ENCODE measurements at places on chromosomes 4 and X.

DNA sequence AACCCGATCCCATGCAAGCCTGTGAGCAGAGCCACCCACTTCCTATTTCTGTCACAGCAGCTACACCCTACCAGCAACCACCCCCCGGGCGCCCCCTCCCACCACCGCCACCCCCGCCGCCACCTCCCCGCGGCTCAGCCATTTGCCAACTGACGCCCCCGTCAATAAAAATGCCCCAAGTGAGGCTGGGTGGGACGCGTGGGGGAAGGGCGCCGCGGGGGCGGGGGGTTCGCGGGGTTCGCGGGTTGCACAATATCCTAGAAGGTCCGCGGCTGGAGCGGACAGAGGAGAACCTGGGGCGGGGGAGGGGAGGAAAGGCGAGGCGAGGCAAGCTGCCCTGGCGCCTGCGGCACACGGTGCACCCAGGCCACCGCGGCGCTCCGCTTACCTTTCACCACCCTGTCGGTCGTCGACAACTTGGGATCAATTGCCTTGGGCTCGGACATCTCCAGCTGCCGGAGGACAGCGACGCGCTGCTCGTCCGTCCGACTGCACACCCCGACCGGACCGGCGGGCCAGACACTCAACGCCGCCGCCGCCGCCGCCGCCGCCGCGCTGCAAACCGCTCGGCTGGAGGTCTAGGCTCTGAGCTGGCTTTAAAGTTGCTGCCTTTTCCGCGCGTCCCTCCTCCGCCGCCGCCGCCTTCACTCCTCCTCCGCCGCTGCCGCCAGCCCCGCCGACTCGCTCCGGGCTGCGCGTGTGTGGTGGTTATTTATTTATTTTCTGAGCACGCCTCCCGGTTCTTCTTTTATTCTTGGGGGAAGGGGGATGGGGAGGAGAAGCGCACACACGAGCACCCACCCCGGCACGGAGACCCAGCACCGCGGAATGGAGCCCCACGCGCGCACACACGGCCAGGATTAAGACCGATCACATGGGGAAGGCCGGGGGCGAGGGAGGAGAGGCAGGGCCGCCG is 717 bp downstream of the PPP3CA start:
- peak; percentile 63 for DNase-seq

DNA sequence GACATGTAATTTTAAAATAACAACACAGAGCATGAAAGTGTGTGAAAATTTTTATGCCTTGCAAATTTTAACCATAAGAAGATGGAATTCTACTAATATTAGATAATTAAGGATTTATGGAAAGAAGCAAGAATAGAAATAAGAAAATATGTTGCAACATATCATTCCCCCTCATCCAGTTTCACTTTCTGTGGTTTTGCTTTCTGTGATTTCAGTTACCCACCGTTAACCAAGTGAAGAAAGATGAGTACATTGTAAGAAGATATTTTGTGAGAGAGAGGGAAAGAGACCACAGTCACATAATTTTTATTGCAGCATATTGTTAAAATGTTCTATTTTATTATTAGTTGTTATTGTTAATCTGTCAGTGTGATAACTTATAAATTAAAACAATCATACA is 77.9 kb downstream of the ADAM29 start:
- no peak for DNase-seq

DNA sequence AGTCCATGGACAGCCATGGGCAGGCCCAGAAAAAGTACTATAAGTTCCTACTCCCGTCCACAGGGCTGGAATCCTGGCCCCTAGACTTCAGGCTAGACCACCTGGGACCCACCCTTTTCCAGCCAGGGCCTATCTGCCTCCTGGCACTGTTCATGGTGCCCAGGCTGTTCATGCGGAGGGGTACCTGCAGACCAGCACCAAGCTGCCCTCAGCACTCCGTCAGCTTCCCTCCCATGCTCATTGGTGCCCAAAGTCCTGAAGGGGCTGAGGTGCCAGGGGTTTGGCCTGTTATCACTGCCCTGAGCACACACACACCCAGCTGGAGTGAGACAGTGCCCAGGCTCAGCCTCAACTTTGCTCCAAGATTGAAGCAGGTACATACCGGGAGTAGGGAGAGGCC is 477.7 kb downstream of the STPG2 start:
- DNase-seq: no peak

- DNase-seq: no peak
Measured at GRCh38 chr4:105998171-105999063, 103.1 kb downstream of the NPNT start.

DNA sequence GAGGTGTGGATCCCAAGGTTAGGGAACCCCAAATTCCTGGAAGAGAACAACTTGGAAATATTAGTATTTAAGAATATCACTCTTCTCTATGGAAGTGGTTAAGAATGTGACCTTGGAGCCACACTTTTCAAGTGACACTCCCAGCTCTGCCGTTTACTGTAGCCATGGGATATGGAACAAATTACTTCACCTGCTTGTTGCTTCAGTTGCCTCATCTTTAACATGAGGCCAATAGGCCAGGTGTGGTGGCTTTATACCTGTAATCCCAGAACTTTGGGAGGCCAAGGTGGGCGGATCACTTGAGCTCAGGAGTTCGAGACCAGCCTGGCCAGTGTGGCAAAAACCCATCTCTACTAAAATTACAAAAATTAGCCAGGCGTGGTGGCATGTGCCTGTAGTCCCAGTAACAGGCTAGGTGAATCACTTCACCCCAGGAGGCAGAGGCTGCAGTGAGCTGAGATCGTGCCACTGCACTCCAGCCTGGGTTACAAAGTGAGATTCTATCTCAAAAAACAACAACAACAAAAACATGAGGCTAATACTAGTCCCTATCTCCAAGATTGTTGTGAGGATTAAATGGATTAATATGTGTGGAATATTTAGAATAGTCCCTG is 13.0 kb downstream of the IL13RA1 start:
- DNase-seq: no peak

GRCh38 chr4:186840222-186840701 is 116.6 kb upstream of the FAT1 start:
- no peak for DNase-seq

- DNase-seq: no peak
Measured at GRCh38 chr4:7629501-7630254, 194.9 kb upstream of the PSAPL1 start.
